ENCODE measurements at places on chromosomes 1 and 21.
A peak's percentile ranks its signal among the peaks of the same experiment; 100 is the strongest.

DNA sequence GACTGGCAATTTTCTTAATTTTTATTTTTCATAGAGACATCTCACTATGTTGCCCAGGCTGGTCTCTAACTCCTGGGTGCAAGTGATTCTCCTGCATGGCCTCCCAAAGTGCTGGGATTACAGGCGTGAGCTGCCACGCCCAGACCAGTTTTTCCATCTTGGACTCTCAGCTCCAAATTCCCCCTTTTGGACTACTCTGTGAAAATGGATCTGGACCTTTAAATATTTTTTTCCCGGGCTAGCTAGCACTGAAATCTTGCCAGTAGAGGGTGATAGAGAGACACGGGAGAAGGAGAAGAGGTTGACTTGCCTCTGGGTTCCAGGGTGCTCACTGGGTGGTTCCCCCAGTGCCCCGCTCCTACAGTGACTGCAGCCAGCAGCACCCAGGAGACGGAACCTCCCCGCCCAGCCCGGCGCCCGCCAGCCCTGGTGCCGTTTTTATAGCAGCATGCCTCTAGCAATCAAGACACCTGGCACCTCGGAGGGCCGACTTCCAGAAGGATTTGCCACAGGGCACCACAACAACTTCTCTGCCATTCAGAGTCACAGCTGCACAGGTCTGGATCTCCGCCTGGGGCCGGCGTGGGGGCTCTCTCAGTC is 34.7 kb upstream of the SCCPDH start:
- peak; percentile 69 for DNase-seq

DNA sequence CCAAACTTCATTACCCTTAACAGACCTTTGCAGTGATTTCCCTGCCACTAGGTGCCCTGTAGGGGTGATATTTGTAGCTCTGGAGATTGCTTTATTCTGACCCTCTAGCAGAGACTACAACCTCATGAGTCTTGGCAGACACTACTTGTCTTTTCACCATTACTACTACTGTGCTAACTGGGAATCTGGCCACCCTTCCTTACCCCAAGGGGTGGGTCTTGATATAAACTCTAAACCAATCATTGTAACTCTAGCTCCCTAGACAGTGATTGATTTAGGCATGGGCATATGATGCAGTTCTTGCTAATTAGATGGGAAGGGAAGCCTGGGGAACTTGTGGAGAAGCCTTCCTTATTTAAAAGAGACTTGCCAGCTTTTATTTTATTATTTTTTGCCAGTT is 3.9 kb downstream of the KPNA6 start:
- no peak for DNase-seq

DNA sequence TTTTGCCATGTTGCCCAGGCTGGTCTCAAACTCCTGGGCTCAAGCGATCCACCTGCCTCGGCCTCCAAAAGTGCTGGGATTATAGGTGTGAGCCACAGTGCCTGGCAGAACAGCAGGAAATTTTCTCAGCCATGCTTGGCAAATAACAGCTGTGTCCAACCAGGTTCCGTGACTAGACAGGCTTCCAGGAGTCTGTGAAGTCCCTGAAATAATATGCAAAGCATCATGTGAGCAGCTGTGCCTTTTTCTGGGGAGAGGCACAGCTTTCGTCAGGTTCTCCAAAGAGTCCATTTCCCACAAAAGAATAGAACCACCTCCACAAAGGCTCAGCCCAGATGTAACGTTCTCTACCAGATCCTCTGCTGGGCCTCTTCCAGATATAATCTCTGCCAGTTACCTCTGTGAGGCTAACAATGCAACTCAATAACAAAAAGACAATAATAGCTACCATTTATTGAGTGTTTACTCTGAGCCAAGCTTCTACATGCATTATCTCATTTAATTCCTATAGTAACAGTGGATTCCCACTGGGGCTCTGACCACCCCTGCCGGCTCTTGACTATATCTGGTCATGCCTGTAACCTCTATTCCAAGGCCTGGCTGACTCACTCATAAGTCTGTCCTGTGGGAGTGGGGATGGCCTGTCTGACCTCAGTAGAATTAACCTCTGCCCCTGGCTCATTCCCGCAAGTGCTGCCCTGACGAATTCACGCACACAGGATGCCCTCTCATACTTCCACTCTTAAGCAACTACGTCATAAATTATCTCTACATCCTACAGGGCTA is 4.0 kb upstream of the NKAIN1 start:
- no peak for DNase-seq

GRCh38 chr1:213266983-213267772 is 216.1 kb downstream of the RPS6KC1 start:
- DNase-seq: no peak

GRCh38 chr1:168498159-168498631 is 45.6 kb downstream of the XCL2 start:
- DNase-seq: no peak

DNA sequence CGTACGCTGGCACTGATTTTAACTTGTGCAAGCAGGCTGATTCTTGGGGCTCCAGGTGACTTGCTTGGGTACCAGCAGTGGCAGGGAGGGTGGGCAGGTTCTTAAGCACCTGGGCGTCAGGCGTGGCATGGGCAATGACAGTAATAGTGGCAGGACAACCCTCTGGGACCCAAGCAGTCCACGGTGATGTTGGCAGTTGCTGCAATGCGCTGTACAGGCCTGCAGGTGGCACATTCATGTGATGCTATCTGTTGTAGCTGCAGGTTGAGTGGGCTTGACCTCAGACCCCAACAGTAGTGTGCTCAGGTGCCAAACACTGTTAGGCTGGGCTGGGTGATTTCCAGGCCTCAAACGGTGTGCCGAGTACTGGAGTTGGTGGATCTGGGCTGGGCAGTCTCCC is 10.2 kb upstream of the OR10J4 start:
- no peak for DNase-seq

- DNase-seq: no peak
Observed at GRCh38 chr1:234683861-234684632, 74.1 kb upstream of the IRF2BP2 start.

- no peak for DNase-seq
Observed at GRCh38 chr1:59123081-59123681, 173.7 kb upstream of the FGGY start.

DNA sequence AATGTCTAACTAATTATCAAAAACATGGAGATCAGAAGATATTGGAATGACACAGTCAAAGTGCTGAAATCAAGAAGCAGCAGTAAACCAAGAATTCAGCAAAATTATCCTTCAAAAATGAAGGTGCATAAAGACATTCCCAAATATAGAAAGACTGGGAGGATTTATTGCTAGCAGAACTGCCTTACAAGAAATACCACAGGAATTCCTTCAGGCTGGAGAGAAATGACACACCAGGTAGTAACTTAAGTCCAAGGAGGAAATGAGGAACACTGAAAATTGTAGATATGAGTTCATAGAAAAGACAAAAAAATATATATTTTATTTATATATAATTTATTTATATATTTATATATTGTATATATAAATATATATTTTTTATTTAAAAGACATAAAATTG is 217.2 kb downstream of the RPS6KC1 start:
- DNase-seq: no peak

GRCh38 chr1:7384679-7385078 is 386.4 kb upstream of the VAMP3 start:
- no peak for DNase-seq

GRCh38 chr1:27026621-27027574 is 14.2 kb upstream of the TENT5B start:
- no peak for DNase-seq

DNA sequence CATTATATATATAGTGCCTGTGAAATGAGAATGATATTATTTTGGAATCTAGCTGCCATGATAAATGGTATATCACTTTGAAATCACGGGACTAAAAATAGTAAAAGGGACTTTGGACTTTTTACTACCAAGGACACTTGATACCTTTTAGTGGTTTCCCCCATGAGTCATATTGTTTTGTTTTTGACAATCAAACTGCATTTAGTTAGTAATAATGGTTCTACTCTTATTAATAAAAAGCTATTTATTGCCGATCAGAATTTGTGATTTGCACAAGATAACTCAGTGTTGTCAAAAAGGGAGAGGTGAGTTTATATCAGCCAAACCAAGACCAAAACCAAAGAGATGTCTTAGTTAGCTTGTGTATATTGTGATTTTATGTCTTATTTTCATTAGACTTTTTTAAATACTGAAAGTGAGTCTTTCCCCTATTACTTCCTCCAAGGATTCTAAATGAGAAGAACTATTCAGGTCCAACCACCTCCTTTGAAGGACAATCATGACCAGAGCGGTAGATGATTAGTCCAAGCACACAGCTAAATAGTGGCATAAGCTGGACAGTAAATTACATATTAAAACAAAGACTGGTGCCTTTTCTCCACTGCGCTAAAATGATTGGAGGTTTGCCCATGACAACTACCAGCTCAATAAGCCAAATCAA is 281.7 kb upstream of the ESRRG start:
- no peak for DNase-seq

DNA sequence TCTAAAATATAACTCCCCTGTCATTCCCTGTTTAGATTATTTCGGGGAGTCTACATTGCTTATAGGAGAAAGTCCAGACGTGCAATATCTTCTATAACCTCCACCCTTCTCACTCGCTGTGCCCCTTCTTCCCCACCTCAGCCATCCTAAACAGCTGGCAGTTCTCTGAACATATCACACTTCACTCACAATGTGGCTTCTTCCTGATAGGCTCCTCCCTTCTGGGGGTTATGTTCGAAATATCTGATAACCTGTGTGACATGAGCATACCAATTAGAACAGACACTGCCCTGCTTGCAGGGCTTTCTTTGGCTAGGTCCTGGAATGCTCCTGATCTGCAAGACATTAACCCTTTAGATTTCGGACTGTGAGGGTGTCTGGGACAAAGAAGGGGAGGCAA is 274.6 kb downstream of the NFIA start:
- no peak for DNase-seq

GRCh38 chr1:212651977-212652376 is 43.4 kb downstream of the ATF3 start:
- no peak for DNase-seq

- no peak for DNase-seq
Observed at GRCh38 chr1:219442611-219443061, 170.3 kb downstream of the ZC3H11B start.

GRCh38 chr1:153639280-153639679 is 5.4 kb downstream of the CHTOP start:
- no peak for DNase-seq

DNA sequence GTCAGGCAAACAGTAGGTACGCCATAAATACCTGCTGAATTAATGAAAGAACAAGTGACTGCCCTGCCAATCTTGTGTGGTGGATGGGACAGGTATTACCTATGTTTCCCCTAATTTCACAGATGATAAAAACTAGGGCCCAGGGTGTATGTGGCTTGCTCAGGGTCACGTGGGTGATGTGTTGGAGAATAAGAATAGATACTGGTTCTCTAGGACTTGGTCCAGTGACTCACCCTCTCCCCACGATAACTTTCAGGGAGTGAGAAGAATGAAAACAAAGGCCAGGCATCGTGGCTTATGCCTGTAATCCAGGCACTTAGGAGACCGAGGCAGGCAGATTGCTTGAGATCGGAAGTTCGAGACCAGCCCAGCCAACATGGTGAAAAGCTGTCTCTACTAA is 26.7 kb downstream of the SLC26A9 start:
- no peak for DNase-seq

- DNase-seq: no peak
Observed at GRCh38 chr1:115922801-115923200, 53.5 kb upstream of the SLC22A15 start.

DNA sequence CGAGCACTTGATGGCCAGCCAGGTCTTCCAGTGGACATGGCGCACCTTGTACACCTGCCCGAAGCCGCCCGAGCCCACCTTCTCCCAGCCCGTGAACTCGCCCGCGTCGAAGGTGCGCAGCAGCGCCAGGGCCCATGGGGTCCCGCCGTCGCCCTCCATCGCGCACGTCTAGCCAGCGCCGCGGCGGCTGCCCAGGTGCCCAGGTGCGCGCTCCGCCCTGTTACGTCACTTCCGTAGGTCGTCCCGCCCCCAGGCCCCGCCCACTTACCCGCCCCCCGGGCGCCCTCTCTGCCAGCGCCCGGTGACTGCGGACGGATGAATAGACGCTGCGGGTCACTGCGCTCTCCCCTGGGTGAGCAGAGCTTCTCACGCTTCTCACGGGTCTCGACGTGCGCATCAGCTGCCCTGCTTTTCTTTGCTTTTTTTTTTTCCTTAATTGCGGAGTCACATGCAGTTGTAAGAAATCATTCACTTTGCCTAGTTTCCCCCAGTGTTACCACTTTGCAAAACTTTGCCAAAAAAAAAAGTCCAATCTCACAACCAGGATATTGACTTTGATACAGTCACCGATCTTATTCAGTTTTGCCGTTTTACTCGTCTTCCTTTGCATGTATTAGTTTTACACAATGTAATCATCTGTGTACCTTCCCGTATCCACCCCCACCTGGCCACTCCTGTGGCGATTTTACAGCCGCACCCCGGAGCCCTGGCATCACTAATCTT is at the start of gene RIPK4:
Gene RIPK4 (minus strand): TSS at position 170 of the 723 bp plus-strand sequence. CDS start 11 bp downstream, at position 159.
- peak; percentile 48 for DNase-seq

GRCh38 chr1:115839029-115839678 is 1.8 kb downstream of the NHLH2 start:
- no peak for DNase-seq

DNA sequence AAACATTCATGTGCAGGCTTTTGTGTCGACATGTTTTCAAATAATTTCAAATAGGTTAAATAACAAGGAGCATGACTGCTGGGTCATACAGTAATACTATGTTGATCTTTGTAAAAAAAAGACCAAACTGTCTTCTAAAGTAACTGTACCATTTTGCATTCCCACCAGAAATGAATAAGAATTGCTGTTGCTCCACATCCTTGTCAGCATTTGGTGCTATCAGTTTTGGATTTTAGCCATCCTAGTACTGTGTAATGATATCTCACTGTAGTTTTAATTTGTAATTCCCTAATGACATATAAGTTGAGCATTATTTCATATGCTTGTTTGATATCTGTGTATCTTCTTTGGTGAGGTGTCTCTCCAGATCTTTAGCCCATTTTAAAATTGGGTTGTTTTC is 11.6 kb downstream of the UROD start:
- no peak for DNase-seq

GRCh38 chr1:197269053-197269452 is 1.0 kb downstream of the CRB1 start:
- DNase-seq: no peak

DNA sequence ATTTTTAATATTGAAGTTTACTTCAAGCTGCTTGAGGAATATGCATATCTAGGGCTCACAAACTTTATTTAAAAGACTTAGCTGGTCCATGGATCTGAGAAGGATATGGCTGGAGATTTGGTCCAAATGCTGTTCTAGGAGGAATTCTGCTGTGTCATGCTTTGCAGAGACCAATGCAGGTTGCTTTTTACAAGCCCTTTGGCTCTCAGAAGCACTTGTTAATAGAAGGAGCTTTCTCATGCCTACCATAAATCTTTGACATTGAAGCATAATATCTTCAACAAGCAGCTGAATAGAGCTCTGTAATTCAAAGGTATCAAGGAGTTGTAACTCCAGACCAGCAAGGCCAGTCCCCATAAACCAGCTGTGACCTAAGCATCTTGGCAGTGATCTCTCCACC is 299.1 kb downstream of the HHAT start:
- DNase-seq: no peak
